ENCODE measurements at places on chromosomes 16 and 17.
A peak's percentile ranks its signal among the peaks of the same experiment; 100 is the strongest.

- no peak for DNase-seq
Measured at GRCh38 chr16:57042157-57043111, 49.9 kb upstream of the CPNE2 start.

DNA sequence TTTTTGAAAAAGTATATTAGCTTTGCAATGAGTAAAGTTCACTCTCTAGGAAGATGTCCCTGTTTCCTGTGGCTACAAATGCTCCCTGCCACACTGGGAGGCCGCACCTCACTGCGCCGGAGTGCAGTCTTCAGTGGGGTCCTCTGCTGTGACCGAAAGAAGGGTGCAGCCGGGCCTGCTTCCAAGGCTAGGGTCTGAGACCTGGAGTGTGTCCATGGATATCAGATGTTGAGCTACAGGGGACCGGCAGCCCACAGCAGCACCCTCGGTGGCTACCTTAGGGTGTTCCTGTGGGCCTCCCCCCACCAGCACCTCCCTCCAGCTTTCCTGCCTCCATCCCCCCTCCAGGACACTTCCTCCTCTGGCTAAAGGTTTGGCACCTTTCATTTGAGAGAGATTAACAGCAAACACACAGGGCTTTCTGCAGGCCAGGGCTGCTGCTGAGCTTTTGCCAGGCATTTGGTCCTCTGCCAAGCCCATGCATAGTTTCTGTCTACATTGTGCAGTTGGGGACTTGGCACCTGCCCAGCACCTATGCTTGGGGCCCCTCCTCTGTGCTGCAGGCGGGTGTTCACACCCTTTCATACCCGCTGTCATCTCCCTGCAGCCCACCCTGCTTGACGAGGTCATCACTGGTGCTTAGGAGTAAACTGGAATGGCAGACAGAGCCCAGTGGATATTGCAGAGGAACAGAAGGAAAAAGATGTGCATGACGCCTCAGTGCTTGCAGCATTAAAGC is 33.8 kb upstream of the CRISPLD2 start:
- DNase-seq, result peak; percentile 51

DNA sequence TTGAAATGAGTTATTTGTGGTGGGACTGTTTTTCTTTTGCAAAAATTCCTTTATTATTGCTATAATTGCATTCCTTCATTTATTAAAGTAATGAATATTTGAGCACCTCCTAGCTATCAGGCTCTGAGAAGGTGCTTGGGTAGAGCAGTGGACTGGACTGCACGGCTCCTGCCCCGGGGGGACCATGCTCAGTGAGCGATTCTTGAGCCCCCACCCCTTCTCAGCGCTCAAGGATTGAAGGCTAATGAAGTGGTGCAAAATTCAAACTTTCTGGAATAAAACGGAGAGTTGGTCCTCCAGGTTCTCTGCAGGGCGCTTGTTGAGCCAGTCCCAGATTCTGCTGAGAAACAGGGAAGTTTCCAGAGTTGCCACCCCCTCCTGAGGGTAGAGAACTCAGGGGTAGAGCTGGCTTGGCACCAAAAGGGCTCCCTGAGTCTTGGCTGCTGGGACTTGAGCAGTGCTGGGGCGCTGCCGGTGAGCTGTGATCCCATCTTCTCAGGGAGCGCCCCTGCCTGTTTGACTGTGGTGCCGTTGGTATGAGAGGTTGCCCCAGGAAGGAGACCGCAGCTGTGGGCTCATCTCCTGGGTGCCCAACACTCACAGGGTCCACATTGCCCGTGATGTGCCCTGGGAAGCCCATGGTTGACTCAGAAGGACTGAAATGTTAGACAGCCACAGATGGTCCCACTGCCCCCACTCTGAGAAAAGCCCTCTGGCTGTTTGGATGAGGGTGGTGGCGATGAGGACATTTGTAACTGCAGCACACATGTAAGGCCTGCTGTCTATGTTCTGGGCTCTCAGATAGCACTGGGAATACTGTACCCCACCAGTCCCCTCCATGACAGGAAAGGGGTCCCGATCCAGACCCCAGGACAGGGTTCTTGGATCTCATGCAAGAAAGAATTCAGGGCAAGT is 20.0 kb downstream of the KSR1 start:
- DNase-seq, result no peak

GRCh38 chr16:1491327-1491726 is 1.8 kb upstream of the TELO2 start:
- DNase-seq, result no peak

DNA sequence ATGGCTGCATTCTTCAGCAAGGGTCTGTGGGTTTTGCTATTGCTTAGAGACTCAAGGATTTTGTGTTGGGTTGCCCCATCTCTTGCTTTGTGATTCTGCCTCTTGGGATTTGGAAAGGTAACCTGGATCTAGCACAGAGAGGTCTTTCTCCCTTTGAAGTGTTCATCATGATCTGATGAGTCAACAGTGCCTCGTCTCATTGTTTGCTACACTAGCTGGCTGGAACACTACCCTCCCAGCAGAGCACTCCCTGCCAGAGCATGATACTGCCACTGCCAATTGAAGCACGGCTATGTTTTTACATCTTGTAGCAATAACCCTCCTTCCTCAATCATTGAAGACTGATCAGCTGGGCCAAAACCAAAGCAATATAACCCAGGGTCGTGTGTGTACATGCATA is 361.0 kb downstream of the CDH13 start:
- no peak for DNase-seq

GRCh38 chr17:8122422-8122923 is 1.4 kb downstream of the HES7 start:
- DNase-seq, result peak; percentile 41

DNA sequence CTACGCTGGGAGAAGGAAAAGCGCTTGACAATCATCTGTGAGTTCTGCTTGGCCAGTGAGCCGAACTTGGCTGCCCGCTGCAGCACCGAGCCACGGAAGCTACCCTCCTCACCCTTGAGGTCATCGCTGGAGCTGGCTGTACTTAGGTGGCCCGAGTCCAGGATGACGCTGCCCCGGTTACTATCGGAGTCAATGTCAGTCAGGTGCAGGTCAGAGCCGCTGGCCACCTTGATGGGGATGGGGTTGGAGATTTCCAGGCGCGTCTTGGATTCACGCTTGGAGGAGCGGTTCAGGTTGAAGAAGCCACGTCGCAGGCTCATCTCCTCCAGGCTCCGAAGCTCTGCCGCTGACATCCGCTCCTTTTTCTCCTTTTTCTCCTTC is 13.7 kb downstream of the MYO18A start:
- DNase-seq, result no peak

DNA sequence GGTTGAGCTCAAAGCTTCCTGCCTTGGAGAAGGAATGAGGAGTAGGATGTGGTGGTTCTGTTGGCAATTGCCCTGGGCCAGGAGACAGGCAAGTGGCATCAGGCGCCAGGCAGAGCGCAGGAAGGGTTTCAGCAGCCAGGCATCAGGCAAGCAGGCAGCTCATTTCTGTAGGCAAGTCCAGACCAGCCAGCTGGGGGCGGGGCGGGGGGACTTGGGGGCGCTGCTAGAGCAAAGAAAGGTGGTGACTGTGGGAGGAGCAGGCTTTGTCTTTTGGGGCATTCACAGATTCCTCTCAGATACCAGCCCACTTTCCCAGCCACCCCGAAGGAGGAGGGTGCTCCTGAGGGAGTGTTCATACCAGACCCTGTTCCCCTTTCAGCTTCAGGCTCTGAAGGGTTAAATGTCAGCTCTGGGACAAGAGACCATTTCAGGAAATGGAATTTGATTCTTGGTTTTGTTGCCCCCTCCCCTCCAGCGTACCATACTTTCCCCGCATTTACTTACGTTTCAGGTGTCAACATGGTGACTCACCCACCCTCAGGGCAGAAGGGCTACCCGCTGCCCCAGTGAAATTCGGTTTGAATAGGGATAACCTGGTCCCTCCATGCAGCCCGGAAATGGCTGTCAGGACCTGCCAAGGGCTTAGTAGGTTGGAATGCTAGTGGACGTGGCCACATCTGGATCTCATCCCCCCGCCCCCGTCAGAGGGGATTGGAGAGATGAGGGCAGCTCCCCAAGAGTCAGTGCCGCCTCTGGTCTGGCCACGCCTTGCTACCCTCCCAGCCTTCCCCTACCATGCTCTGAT is 13.2 kb downstream of the NGFR start:
- DNase-seq, result no peak

DNA sequence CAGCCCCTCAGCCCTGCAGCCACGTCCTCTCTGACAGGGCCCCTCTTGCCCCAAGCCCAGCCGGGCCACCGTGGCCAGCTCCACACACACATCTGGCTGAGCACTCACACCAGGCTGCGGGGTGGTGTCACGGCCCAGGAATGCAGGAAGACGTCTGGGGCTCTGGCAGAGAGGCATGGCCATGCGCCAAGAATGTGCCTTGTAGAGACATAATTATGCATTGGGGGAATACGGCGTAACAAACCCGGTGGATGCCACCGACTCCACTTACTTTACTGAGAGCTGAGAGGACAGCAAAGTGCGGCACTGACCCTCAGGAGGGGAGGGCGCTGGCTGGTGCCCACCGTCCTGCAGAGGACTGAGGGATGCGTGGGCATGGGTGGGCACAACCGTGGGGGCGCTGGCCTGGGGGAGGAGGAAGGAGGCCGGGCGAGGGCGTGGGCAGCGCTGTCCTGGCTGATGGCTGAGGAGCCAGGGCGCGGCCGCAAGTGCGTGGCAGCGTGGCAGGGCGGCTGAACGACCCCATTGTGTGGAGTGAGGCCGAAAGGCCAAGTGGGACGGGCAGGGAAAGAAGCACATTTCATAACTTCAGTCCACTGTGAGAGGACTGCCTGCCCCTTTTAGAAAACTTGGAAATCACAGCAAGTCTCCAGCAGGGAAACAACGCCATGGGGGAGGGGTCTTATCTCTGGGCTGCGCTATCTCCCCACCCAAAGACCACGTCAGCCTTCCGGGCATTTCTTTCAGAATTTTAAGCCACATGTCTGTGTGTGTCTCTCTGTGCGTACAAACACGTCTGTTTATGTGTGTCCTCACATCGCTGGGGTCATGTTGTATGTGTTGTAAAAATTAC is 30.6 kb downstream of the METRNL start:
- peak; percentile 37 for DNase-seq

DNA sequence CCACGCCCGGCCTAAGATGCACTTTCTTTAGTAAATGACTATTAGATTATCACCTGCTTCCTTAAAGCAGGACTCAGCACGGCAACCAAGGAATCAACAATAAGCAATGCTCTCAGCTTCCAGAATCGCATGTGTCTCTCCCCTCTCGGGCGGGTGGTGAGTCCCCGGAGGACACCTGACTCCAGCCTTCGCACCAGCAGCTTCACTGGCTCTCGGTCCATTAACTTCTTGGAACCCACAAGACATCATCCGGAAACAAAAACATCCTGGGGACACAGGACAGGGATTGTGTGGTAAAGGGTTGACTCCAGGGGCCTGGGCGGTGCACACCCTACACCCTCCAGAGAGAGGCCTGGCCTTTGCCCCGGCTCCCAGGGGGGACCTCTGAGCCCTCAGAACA is 22.7 kb downstream of the UTS2R start:
- DNase-seq, result no peak

- no peak for DNase-seq
Measured at GRCh38 chr17:19709841-19710240, 6.5 kb downstream of the SLC47A2 start.

GRCh38 chr16:67653789-67654402 is 6.2 kb downstream of the ACD start:
- DNase-seq, result no peak

- DNase-seq, result no peak
Measured at GRCh38 chr16:9125658-9126505, 34.4 kb downstream of the HAPSTR1 start.

All from hematopoietic multipotent progenitor cell treated with erythropoietin and hydrocortisone succinate and interleukin-3 and kit ligand, for 4 days (in vitro differentiated cells).